Activated CD8-positive, alpha-beta memory T cell treated with anti-CD3 and anti-CD28 coated beads, Interleukin-2, amount 50 U/mL, for 48 hours (primary cell): ENCODE measurements at places on chromosomes 16 and 17.

GRCh38 chr17:21269394-21269793 is 15.1 kb upstream of the MAP2K3 start:
- no peak for DNase-seq

GRCh38 chr16:62657116-62657515 is 620.9 kb upstream of the CDH8 start:
- no peak for DNase-seq

- no peak for DNase-seq
Measured at GRCh38 chr16:89765292-89765830, 44.0 kb downstream of the ZNF276 start.

DNA sequence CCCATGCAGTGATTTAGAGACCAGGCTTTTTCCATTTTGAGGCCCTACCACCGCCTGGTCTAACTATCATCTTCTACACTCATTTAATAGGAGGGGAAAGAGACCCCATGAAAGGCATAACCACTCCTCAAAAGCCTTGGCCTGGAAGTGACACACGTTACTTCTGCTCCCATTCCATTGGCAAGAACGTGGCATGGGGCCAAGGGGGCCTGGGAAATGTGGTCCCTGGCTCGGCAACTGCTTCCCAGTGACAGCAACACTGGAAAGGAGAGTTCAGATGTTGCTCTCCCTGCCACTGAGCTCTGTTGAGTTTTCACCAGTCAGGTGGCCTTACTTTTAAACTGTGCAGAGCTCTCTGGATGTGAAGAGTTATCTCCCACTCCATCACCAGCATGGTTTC is 45.2 kb upstream of the MAP3K14 start:
- peak; percentile 43 for DNase-seq

DNA sequence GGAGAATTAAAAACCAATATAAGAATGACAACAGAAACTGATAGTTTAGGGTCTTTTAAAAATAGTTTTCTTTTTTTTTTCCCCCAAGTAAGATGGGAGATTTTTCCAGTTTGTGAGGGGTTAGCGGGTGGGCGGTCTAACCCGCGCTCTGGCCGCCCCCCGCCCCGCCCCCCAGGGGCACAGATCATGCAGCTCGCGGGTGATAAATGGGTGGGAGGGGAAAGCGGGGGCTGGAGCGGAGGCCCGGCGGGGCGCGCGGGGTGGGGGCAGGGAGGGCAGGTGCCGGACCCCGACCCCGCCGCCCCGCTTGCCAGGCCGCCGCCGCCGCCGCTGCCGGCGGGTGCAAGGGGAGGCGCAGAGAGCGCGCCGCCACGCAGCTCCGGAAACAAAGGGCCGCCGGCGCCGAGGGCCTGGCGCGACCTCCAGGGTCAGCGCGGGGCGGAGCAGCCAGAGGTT is 60.1 kb upstream of the GSE1 start:
- DNase-seq: peak; percentile 68

GRCh38 chr16:13835935-13836730 is 83.8 kb upstream of the ERCC4 start:
- no peak for DNase-seq

DNA sequence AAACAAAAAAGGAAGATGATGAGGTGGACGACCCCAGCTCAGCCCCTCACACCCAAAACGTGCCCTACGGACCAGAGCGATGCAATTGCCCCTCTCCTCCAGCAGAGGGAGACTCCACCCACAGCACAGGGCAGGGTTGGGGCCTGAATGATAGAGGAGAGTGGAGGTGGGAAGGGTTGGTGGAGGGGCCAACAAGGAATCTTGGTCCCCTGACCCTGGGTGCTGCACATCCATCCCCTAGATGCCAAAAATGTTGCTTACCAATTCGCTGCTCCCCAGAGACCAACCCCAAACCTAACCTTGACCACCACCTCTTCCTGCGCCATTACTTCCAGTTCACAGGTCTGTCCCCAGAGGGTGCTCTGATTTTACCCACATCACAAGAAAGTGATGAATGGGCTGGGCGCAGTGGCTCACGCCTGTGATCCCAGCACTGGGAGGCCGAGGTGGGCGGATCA is 12.9 kb downstream of the P2RX5 start:
- DNase-seq: peak; percentile 81

DNA sequence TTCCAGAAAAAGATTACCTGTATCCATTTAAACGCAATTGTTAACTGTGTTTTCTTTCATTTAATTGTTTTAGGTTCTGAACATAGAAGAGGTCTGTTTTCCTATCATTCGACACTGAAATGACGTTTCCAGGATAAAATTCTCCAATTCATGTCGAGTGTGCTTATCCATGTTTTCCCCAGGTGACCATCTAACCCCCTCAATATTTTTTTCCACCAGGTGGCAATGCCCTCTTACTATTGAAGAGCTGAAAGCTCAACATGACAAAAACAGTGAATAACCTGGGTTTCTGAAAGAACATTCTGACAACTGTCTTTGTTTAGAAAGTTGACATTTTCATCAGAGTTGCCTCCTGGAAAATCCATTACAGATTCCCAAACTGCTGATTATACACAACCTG is 948.7 kb downstream of the KCNJ2 start:
- DNase-seq: no peak

DNA sequence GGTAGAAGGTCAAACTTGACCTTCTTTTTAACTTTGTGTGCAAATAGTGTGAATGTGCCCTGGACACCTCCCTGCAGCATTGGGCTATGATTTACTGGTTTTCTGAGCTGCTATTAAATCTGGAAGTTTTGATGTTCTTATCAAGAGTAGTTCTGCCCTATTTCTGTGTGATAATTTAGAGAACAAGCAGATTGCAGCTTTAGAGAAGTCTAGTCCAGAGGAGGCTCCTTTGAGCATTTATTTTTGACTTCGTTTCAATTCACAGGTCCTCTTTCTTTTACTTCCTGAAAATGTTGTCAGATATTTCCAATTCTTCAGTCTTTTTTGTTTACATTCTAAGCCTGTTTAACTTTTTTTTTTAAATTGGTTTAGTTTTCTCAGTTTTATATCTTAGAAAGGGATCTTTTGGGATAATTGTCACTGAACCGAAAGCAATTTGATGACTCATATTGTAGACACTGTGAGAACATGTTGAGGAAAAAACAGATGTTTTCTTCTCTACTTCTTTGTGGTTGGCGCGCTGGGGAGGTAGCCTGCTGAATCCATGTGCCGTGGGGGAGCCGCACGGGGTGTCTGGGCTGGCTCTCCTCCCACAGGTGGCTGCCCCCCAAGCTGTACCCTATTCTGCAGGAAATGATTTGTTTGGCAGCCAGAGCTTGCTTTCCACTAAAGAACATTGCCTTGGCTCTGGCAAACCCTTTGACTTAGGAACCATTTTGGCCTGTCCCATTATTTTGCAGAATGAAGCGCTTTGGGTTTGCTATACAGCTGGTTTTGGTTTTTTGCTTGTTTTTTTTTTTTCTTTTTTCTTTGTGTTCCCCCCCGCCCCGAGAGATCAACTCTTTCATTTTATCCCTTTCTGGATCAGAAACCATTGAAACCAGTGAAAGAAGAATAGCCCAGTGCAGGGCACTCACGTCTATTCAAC is 53.4 kb downstream of the MFSD11 start:
- DNase-seq: peak; percentile 57

DNA sequence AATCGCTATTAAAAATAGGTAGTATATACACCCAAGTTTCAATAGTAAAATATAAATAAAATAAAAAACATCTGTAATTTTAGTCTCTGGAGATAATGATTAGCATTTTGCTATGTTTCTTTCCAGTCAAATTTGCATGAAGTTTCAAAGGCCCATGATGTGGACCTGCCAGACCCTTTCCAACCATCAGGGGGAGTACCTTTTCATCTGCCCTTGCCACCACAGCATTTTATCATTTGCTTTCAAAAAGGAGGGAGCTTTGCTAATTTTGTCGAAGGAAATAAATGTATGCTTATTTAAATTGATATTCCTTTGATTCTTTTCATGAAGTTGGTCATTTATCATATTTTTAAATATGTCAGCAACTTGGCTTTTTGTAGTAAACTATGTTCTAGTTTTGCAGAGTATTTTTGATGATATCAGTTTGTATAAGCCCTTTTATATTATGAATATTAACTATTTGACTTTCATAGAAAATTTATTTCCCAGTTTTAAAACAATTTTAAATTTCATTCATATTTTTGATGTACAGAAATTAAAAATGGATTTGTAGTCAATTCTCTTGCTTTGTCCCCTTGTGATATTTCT is 115.2 kb upstream of the NETO2 start:
- no peak for DNase-seq
